ENCODE measurements at places on chromosomes 5 and 9.

DNA sequence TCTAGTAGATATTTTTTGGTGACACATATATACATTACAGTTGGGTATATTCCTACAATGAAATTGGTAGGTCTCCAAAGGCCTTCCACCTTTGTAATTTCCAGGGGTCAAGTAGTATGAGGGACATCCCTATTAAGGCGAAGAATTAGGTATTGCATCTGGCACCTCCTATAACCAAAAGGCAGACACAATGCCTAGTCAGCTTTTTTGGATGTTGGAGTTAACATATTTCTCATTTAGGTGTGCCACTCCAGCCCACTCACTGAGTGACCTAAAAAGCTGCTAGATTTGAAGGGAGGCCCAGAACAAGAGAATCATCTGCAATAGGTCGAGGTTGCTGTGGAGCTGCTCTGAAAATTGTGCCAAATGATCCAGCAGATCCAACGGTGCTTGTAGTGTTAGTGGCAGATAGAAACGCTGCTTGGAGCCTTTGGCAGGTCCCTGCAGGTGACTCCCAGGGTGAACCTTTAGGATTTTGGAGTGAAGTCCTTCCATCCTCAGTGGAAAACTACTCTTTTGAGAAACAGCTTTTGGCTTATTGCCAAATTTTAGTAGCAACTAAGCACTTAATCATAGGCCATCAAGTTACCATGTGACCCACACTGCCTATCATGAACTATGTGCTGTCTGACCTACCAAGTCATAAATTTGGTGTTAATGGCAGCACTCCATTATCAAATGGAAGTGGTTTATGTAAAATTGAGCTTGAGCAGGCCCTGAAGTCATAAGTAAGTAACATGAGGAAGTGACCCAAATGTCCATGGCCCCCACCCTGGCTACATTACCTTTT lies 15.7 kb upstream of the FNIP1 start:
- DNase-seq = no peak

GRCh38 chr9:95316794-95317118 lies 753 bp downstream of the FANCC start:
- no peak for DNase-seq

DNA sequence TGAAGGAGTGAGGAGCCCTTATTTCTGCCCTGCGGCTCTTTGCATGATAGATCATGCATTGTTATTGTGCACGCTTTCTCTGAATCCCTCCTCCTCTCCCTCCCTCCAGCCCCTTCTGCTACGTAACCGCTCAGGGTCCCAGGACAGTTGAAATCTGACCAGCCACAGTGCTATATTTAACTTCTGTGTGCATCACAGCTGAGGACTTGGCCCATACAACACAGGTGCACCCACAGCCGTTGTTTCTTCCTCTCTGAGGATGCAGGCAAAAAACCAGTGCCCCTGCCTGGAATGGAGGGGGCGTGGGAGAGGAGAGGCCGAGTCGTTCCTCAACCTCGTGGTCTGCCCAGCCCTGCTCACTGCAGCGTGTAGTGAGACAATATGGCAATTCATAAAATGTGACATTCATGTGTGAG lies 335.6 kb upstream of the CLINT1 start:
- DNase-seq = no peak

- DNase-seq = no peak
Measured at GRCh38 chr9:17734674-17735073, 155.8 kb downstream of the SH3GL2 start.

- no peak for DNase-seq
Measured at GRCh38 chr5:71946343-71947030, 160.8 kb upstream of the MAP1B start.

DNA sequence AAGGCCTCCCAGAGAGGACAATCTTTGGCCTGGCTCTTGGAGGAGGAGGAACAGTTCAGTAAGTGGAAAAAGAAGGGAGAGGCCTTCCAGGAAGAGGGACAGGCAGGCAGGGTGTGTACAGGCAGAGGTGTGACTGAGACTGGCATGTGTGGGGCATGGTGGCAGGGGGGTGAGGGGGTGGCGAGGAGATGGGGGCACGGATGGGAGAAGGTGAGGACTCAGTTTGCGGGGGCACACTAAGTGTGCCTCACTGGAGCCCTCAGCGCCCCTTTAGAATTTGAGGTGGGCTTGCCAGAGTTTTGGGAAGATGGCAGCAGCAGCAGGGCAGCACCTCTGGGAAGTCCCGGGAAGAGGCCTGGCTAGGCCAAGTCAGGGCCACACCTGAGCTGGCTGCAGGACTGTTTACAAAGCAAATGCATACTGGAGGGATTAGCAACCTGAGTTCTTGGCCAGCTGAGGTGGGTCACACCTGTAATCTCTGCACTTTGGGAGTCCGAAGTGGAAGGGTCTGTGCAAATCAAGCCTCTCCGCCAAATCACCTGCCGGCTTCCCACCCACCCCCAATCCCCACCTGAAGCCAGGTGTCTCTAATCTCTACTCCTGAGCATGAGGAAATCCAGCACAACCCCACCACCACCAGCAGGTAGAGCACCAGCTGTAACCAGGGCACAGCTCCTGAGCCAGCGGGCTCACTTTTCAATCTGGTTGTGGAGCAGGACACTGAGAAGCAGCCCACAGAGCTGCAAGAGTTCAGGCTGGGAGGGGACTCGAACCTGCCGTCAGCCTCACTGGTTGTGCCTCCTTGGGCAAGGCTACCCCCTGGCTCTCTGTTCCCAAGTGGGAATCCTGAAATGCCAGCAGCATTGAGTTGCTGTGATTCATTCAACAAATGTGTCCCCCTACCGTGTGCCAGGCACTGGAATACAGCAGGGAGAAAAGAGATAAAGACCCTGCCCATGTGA lies 10.2 kb upstream of the GABRP start:
- DNase-seq = no peak

GRCh38 chr5:152380415-152381123 lies 24.5 kb downstream of the NMUR2 start:
- no peak for DNase-seq

- no peak for DNase-seq
Measured at GRCh38 chr5:15283076-15283475, 216.9 kb upstream of the FBXL7 start.

- no peak for DNase-seq
Measured at GRCh38 chr5:181245427-181246275, 1.9 kb upstream of the RACK1 start.

- DNase-seq = no peak
Measured at GRCh38 chr9:91884153-91884552, 65.9 kb downstream of the ROR2 start.

DNA sequence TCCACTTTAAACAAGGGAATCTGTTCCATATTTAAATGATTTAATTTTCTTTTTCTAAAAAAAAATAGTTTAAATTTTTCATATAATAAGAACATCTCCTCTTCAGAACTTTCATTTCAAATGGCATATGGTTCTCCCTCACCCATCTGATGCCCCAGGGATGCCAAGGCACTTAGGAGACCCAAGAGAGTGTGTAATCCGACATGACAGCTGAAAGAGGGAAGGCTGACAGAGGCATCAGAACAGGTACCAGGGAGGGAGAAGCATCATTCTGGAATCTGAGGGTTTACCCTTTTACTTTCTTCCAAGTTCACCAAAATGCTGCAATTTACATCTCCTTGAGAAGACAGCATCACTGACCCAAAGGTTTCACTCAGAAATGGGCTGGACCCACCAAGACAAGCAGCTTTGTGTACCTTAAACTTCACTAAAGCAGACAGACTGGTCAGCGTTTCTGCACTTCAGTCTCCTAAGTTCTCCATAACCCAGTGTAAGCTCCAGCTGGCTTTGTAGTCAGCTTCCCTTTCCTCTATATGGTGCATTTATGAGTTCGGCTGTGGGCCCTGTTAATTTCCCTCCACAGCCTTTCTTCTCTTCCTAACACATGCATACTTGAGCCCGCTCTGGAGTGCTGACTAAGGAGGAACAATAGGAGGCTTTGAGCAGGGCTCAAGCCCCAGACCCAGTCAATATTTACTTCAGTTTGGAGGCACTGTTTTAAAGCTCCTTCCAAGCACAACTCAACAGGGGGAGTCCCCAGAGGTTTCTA lies 17.7 kb downstream of the EFNA5 start:
- DNase-seq = no peak

GRCh38 chr9:116493183-116493860 lies 193.8 kb upstream of the TRIM32 start:
- no peak for DNase-seq

GRCh38 chr9:90773617-90774016 lies 28.0 kb upstream of the SYK start:
- no peak for DNase-seq

DNA sequence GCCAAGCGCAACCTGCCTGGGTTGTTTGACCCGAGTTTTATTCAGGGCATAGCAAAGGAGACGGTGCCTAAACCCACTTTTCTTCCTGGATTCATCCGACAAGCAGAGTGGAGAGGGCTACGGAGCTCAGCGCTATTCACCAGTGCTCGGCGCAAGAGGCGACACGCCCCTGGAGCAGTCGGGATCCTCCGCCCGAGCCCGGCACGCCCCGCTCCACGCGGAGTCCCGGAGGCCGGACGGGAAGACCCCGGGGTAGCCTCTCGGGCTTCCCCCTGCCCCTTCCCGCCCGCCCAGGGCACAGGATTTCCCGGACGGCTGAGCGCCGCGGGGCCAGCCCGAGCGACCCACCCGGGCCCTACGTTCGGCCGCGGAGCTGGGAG lies 427 bp downstream of the SERINC5 start:
- DNase-seq = peak; percentile 67

DNA sequence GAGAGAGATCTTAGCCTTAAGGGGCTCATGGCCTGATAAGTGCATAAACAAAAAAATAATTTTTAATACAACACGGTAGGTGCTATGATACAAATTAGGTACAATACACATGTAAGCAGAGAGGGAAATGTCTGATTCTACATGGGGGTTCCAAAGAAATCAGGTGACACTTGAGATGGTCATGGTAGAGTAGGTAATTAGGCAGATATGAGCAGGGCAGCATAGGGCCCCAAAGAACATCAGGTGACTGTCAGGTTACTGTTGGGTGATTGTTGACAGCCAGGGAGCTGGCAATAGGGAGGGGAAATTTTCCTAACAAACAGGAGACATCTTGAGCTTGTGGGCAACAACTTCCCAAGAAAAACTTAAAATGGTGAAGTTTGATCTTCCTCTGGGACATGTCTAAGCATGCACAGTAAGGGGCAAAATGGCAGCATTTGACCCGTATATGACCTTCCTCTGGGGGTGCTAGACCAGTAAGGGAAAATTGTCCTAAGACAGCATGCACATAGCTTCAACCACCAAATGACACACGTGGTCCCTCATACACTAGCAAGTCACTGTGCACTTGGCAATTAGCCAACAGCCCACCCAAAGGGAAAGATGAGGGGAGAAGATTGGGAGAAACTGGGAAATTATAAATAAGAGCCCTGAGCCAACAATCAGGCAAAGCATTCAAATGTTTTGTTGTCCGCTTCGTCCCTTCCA lies 37.3 kb upstream of the TENT4A start:
- no peak for DNase-seq

DNA sequence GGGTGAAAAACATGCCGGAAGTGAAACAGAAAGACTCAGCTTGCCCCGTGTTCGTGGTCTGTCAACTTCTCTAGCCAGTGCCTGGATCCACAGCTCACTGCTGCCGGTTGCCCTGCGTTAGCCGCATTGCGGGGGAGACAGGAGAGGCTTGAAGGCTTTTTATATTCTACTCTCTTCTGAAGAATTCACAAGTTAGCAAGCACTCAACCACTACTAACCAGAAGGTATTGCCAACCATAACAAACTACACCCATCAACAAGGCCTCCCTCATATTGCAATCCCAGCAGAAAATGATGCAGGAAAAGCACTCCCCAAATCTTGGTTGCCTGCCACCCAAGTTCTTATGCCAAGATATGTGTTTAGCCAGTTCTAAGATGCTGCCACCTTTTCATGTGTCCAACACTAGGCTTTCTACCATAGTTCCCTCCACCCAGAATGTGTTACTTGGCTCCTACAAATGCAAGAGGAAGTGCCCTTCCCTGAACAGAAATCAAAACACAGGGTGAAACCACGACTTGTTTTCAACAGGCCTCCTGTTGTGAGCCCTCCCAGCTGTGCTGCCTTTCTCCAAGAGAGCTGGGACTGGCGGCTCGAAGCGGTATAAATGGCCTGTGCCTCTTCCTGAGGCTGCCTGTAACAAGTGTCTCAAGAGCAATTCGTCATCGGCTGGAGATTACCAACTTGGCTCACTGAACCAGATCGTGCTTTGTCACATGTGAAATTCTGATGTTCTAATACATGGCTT lies 129.0 kb downstream of the SNX18 start:
- DNase-seq = peak; percentile 61

DNA sequence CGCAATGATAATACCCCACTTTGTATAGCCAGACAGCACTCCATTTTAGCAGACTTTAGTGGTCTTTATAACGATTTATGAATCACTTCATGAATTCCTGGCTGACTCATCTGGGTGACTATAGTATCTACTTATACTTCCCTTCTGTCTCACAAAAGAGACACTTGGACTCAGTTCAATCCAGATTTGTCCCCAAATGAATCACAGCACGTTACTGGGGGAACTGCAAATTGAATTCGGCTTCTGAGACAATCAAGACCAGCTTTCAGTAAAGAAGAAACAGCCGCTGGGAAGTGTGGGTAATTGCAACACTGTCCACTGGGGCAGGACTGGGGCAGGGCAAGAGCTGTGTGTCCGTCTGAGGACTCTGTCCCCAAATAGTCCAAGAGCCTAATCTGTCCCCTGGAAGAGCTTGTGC lies 337.3 kb upstream of the RFX3 start:
- DNase-seq = no peak

GRCh38 chr5:3780278-3780677 lies 184.6 kb downstream of the IRX1 start:
- DNase-seq = no peak

- no peak for DNase-seq
Measured at GRCh38 chr5:167271081-167271480, 1020.4 kb upstream of the WWC1 start.

DNA sequence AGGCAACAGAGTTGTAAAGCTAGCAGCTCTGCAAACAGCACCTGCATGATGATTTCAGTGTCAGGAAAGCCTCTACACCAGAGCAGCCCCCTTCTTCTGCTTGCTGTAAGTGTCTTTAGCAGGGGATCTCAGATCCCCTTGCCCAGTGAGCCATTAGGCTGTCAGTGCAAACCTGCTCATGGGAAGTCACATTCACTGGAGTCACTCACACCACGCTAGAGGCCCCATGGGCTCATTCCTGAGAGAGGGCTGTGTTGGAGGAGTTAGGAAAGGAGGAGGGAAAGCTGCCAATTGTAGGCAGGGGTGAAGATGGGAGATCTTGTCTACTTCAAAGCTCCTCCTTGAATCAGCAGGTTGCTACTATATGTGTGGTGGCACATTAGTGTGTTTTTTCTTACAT lies 275.2 kb downstream of the SMARCA2 start:
- no peak for DNase-seq

- no peak for DNase-seq
Measured at GRCh38 chr5:107980923-107981692, 310.4 kb upstream of the EFNA5 start.

- DNase-seq = no peak
Measured at GRCh38 chr5:163463063-163463435, 2.6 kb downstream of the HMMR start.

- DNase-seq = peak; percentile 78
Measured at GRCh38 chr5:133930061-133930812, 38.2 kb downstream of the C5orf15 start.

GRCh38 chr5:29992248-29992647 lies 1201.2 kb upstream of the CDH6 start:
- DNase-seq = no peak

- DNase-seq = no peak
Measured at GRCh38 chr9:99027443-99027842, 77.5 kb upstream of the TGFBR1 start.

Data from stimulated activated CD4-positive, alpha-beta T cell treated with anti-CD3 and anti-CD28 coated beads, Interleukin-2, amount 100 ng/mL, for 24 hours (primary cell).